ENCODE measurements at places on chromosomes 12 and 14.

DNA sequence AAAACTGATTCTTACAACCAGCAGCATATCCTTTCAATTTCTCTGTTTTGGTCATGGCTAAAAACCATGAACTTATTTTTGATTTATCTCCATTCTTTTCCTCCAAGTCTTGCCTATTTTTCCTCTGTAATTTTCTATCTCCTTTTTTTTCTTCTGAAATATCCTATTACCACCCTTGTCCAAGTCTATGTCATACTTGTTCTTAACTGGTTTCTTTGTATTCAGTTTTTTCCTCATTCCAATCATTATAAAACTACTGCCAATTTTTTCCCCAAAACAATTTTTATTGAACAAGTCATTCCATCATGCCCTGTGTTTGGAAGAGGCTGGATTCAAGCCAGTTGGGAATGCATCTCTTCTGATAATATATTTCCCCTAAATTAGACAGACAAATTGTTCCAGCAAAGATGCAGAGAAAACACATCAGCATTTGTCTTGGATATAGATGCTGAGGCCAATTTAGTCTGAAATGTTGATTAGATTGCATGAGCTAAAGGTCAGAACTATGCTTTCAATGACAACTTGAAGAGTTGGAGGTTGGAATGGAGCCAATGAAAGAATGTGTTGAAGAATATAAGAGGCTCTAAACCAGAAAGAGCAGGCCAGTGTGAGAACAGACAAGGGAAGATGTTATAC is 30.7 kb downstream of the OTOGL start:
- DNase-seq: no peak

GRCh38 chr12:47885566-47885965 is 19.2 kb downstream of the VDR start:
- DNase-seq: no peak

DNA sequence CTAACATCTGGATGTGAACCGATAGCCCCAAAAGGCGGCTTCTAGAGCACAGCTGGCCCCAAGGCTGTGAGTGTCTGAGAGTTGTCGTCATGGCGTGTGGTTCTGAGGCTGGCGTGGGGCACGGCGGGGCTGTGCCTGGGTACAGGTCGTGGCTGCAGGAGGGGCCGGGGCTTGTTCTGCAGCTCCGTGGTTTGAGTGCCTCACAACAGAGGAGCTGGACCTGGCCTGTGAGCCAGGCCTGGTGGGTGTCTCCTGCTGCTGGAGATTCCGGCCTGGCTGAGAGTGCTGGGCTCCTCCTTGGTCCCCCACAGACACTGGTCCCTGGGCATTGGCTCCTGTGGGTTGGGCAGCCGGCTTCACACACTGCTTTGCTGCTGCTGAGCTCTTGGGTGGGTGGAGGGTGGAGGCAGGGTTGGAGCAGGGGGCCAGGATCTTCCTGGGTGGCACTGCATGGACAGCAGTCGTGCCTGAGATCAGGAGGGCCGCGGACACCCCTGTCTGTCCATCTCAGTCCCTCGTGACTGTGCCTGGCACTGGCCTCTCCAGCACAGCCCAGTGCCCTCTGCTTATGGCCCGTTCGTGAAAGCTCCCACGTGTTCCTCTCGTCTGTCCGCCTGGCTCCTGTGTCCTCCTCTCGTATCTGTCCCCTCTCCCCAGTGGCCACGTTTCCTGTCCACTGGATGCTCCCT is 31.8 kb upstream of the TEX22 start:
- DNase-seq: no peak

- DNase-seq: no peak
These were observed 21.0 kb upstream of the CIPC start for GRCh38 chr14:77077040-77077439.

- DNase-seq: no peak
These were observed 381.0 kb upstream of the USP15 start for GRCh38 chr12:61879229-61879628.

DNA sequence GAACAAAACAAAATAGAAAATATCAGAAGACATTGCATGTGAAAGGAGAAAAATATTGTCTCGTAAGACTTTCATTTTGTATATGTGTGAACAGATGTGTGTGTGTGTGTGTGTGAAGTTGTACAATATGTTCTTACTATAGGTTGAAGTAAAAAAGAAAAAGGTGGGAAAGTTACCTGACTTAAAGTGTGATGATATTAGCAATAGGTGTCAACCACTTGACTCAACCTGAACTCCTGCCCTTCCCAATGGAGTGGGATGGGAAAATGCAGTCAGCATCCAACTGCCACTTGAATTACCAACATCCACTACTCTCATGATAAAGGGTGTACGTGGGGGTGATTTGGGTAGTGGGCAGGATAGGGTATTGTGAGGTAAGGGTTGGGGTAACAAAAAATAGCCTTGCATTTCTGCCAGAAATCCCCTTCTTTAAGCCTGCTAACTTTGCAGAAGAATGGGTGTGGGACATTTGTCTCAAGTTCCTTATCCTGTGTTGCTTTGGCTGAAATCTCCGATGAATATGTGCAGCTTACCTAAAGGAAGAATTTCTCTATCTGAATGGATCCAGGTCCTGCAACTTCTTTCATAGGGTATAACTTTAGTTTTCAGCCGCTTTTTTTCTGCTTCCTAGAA is 181.6 kb downstream of the CHST11 start:
- no peak for DNase-seq

DNA sequence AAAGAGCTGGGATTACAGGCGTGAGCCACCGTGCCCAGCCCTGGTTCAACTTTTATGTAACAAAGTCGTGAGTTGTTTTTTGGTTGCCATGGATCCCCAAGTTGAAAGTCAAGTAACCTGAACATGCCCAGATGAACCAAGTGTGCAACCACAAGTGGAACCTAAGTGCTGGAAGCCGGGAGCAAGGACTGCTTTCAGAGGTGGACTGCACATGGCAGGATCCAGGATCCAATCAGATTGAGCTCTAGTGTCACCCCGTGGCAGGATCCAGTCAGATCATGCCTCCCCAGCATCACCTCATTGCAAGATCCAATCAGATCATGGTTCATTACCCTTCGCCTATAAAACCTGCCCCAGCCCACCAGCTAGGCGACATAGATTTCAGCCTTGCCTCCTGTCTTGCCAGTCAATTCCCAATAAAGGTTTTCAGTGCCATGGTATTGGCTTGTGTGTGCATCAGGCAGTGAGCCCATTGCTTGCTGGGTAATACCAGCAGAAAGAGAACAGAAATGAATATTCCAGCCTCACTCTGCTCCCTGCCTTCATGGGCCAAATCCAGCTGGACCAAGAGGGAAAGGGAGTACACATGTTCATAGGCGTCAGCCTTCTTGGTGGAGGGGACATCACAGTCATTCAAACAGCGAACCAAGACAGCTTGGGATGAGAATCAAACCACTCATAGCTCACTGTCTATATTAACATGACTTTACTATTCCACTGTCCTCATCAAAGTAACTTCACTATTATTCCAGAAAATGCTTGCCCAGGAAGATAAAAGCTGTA is 43.6 kb upstream of the VASH1 start:
- DNase-seq: no peak

DNA sequence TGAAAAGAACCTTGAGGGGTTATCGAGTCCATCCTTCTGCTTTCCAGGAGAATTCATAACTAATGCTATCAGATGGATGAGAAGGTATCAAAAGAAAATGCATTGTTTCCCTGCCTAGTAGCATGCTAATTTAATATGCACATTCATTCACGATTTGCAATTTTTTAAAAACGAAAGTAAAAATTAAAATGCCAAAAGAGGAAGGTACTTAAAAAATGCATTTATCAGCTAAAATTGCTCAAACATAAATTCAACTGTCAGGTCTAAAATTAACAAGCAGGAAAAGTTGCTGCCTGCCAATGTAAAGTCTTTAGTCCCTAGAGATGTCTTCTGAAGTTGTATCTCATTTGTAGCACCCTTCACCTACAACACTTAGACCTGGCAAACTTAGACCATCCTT is 7.9 kb downstream of the ATF7 start:
- no peak for DNase-seq

DNA sequence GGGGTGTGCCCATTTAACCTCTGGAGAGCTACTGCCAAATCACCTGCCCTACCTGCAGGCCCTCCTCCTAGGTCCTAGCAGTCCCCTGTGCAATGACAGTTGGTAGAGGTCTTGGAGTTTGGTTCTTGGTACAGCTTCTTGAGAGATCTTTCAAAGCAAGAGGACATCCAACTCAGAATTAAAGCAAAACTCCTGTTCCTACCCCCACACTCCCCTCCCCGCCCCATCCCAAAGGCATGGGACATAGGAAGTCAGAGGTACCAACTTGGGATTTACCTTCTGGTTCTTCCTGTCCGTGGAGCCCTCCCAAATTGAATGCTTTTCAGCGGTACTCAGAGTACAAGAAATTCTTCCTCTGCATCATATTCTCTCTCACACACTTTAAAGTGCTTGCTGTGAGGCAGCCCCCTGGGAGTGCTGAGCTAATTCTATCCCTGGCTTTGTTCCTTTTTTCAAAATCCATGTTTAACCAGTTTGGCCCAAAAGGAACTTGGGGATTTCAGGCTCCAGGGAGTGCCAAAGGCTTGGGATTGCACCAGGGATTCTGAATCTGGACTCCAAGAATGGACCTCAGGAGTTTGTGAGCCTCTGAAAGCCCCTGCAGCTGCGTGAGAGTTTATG is 40.8 kb downstream of the GALNT16 start:
- DNase-seq: no peak

DNA sequence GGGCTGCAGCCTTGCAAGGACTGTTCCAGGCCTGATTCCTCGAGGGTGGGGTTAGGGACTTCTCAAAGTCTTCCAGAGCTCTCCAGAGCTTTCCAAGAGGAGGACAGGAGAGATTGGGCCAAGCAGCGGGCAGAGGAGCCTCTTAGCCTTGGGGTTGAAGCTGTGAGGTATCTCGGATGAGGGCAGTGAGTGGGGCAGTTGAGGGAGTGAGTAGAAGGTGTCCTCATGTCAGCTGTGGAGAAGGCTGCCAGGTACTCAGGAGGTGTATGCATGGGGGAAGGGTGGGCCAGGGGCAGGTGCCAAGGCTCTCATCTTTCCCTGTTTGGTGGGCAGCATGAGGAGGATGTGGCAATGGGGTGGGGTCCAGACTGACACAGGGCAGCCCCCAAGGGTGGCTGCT is 7.7 kb downstream of the KRT83 start:
- DNase-seq: no peak
